IMR-90 (cell line): ENCODE measurements at places on chromosomes 4 and X. TPM values are rescaled to one million over a fixed set of nuclear protein-coding genes. Genes with fewer than 3 reads are reported as not detected.

- DNase-seq, result no peak
Observed at GRCh38 chr4:75710246-75710645, 14.1 kb upstream of the USO1 start.

DNA sequence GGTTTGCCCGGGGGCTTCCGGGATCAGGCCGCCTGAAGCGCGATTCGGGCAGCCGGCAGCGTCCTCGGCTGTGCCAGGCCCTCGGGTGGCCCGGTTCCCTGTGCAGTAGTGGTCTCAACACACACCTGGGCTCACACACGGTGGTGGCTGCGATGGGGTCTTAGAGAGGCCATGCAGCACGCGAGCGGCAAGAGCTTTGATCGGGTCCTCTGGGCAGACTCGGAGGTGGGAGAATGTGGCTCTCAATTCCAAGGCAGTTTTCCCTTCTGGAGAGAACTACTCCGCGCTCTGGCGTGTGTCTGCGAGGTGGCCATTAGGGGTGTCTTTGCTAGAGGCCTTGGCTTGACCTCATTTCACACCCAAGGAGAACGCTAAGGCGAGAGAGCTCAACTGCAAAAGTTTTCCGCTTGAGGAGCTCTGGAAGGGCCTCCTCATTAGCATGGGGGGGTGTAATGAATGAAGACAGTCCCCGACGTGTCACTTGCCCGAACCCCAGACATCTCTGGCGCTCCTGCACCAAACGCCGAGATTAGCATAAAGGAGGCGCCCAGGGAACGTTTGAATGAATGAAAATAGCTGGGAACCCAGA, 771 bp upstream of the RBPJ start:
- peak; percentile 28 for DNase-seq

DNA sequence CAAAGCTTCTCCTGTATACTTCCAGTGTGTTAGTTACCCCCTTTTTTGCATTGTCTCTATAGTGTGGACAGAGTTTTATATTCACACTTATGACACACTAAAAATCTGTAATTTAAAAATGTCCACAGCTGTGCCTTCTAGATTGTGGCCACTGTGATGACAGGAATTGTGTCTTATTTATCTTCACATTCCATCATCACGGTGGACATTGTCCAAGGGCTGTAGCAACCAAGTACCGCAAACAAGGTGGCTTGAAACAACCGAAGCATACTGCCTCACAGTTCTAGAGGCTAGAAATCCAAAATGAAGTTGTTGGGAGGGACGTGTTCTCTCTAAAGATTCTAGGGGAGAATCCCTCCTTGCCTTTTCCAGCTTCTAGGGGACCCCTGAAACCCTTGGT, 32.3 kb downstream of the CHRNA9 start:
- no peak for DNase-seq

GRCh38 chr4:62740296-62740695, 1540.2 kb downstream of the ADGRL3 start:
- DNase-seq, result no peak

GRCh38 chr4:77358315-77358928, 201.4 kb downstream of the CCNG2 start:
- DNase-seq, result peak; percentile 40

GRCh38 chrX:68685685-68686084, 38.2 kb downstream of the STARD8 start:
- DNase-seq, result peak; percentile 76

DNA sequence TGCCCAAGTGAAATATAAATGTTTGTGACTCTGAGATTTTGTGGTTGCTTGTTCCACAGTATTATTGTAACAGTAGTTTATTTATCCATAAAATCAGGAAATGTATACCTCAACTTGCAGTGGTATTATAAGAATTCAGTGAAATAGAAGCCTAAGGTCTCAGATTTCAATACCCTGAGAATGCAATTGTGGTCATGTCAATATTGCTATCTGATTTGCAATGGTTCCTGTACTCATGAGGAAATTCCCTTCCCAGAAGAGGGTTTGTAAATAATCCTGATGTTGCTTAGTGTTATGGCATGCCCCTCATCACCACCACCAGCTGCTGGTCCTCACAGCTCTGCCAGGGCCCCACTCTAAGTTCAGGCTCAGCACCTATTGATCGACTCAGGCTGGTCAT, 67.8 kb downstream of the SLC34A2 start:
- peak; percentile 32 for DNase-seq

- no peak for DNase-seq
Observed at GRCh38 chrX:153974003-153974725, 1.6 kb downstream of the TMEM187 start.

DNA sequence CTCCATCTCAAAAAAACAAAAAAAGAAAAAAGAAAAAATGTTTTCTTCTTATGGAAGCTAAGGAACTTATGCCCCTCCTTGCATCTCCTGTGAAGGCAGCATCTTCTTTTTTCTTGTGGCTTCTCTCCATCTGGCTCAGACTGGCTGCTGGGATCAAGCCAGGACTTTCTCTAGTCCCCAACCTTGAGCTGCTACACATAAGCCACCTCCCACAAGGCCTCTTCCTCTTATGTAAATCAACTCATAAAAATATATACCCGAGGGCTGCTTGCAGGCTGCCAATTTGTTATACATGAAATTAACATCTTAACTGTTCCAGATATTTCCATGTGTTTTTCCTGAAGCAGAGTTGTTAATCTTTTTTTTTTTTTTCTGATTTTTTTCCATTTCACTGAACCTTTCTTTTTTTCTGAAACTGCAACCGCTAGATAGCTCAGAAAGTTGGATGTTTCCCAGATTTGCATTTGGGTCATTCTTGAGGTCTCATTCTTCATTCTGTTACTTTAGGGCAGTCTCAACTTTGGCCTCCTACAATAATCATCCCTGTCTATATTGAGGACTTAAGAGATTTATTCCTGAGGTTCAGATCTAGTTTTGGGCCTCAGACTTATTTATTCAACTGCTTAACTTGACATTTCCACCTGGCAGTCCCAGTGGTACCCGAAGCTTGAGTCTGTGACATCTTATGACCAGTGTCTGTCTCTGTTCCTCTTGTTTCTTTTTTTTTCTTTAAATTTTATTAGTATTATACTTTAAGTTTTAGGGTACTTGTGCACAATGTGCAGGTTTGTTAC, 10.3 kb downstream of the SNX25 start:
- DNase-seq, result peak; percentile 78

The BCORL1 gene
- 0.28 and 0.54 TPM in 2 replicates for total RNA-seq

The MAGEA12 gene
- total RNA-seq, result not detected in 2 replicates

The RBM47 gene
- 0.83 and 1.1 TPM in 2 replicates for total RNA-seq

The BTC gene
- total RNA-seq, result not detected in 2 replicates
